ENCODE measurements at places on chromosomes 1 and 21.

DNA sequence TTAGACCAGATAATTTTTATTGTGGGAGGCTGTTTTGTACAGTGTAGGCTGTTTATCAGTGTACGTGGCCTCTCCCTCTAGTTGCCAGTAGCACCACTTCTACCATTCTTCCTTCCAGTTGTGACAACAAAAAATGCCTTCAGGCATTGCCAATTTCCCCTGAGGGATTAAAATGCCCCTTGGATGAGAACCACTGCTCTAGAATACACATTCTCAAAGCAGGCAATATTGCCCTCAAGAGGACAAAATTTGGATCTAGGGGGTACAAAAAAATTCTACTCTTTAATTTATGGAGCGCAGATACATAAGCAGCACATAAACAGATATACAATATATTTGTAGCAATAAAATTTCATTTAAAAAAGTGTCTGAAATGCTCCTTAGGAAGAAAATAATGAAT is 674.6 kb downstream of the PTPRC start:
- no peak for DNase-seq

DNA sequence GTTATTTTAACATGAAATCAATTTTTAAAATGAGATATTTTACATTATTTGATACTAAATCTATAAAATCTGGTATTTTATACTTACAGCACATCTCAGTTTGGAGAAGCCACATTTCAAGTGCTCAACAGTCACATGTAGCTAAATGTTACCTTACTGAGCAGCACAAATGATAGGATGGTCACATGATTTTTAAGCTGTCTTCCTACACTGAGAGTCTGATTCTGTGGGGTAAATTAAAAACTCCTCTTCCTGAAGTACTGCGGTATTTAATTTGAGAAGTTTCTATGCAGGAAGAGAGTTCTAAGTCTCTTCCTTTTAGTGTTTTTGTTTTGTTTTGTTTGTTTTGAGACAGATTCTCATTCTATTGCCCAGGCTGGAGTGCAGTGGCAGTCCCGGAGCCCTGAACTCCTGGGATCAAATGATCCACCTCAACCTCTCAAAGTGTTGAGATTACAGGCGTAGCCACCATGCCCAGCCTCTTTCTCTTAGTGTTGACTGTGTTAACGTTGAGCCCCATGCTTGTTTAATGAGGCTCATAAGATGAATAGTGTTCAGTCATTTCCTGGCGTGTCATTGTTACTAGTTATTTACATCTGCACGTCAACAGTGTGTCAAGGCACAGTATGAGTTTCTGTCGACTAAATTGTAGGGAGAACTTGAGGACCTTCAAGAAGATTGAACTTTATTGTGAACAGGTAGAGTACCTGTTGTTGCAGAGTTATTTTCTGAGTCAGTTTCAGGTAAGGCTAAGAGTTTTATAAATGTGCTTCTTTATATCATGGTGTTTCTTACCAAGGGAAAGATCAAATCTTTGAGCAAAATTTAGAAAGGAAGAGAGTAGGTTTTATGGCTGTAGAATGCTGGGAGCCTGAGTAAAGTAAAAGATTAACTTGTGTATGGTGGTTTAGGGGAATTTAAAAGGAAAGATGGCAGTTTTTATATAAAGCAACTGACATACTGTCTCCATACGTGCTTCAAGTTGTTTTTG is 3.3 kb downstream of the CNST start:
- DNase-seq, result no peak

- no peak for DNase-seq
Observed at GRCh38 chr1:44220001-44220751, 6.9 kb downstream of the DMAP1 start.

- DNase-seq, result no peak
Observed at GRCh38 chr1:223188618-223189356, 45.7 kb upstream of the TLR5 start.

- DNase-seq, result no peak
Observed at GRCh38 chr1:185788386-185788785, 54.2 kb downstream of the HMCN1 start.

DNA sequence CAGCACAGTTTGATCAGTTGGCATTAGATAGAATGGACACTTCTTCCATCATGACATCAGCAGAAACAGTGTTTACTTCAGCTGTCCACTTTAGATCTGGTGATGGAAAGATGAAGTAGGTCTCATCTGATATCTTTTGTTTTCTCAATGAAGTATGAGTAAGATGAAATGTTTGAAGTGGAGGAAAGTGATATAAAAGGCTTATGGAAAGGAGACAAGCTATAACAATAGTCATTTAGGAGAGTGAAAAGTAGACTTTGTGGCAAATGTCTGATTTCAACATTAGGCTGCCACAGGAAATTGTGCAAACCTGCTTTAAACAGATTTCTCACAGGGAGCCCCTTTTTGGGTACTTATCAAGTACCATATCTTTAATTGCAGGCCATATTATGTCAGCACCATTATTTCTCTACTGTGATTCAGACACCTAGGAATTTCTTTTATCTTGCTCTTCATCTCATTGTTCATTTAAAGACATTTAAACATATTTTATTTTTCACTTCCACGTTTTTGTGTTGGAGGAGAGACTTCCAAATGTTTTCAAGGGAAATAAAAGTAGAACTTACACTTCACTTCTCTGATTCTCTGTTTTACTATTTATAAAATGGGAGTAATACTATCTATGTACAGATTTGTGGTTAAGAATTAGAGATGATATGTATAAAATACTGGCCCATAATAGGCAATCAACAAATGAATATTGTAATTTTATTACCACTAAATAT is 18.1 kb downstream of the PDC start:
- DNase-seq, result peak; percentile 46

GRCh38 chr1:42290130-42290529 is 44.9 kb downstream of the FOXJ3 start:
- no peak for DNase-seq

DNA sequence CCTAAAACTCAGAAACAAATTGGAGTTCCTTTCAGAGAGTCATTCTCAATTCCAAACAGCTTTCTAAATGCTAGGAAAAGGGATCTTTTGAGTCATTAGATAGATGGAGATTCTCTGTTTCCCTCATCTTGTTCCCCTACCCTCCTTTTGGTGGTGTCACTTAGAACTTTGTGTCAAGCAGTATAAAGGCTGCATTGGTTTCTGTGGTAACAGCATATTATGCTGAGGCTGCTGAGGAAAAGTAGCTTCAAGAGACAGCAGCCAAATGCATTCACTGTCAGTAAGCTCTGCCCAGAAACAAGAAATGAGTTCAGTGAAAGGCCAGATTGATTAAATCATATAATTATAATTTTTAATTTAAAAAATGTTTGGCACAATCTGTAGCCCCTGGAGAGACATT is 144.1 kb downstream of the LRRC40 start:
- DNase-seq, result no peak

DNA sequence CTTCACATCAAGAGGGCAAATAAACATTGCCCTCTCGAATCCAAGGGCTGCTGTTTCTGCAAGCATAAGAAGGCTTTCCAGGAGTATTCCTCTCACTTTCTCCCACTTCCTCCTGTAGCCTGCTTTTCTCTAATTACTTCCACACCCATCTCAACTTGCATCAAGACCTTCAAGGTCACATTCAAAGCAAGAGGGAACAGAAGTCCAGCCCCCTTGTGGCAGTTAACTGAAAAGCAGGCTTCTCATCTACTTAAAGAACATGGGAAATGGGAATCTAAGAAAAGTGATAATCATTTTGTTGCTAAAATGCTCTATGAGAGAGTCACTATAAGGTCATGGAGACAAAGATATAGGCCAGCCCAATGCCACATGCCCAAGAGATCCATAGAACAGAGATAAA is 874.4 kb downstream of the KCNT2 start:
- no peak for DNase-seq

DNA sequence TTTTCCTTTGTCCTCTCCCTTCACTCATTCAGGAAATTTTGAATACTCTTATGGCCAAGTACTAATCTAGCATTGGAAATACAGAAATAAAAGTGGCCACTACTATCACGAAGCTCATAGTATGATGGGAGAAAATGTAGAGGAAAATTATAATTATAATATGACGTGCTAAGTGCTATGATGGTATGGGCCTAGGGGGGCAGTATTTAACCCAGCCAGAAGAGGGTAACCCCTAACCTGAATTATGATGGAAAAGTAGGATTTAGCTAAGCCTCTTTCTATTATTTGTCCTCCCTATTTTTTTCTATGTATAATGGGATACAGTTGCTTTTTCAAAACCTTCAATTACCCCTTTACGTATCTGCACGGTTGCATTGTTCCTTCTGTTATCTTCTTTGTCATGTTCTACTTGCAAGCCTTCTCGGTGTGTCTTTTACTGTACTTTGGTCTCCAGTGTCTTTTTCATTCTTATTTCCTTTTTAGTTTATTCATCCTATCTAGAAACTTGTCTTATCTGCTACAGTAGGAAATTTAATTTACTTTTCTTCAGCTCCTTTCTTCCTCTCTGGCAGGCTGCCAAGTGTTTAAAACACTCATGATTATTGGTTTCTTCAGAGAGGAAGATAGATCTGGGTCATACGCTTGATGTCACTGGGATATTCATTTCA is 88.8 kb upstream of the GPR52 start:
- no peak for DNase-seq

GRCh38 chr21:35850029-35850428 is 210.3 kb downstream of the SETD4 start:
- DNase-seq, result peak; percentile 55

DNA sequence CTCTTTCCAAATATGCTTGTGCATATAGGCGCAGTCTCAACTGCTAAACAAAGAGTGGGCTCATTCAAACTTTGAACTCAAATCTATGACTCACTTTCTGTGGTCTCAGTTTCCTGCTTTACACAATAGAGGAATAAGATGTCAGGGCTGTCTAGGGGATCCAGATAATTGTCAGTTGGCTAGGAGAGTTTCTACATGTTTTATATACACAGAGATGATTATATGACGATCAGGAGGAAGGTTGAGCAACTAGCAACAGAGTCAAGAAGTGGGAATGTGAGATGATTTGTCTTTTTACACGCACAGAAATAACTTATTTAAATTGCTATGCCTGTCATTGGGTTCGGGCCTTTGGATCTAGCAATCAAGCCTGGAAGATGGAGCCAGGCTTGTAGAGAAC is 299.4 kb upstream of the LYPLAL1 start:
- peak; percentile 62 for DNase-seq

- DNase-seq, result no peak
Observed at GRCh38 chr1:208273386-208274017, 29.3 kb upstream of the PLXNA2 start.

DNA sequence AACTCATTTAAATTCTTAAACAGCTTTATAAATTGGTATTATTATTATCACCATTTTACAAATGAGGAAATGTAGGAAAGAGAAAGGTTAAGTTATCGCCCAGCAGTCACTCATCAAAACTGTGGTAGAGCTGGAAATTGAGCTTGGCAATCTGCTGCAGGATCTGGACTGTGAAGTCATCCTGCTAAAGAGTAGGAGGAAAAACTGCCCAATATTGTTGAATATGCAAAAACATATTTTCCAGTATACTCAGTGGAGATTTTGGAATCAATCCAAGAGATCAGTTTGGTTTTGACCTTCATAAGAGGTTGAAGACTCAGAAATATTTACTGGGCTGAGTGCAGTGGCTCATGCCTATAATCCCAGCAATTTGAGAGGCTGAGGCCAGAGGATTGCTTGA is 16.9 kb upstream of the RC3H1 start:
- DNase-seq, result no peak
